ENCODE measurements at places on chromosomes 12 and 14.

- DNase-seq: no peak
Observed at GRCh38 chr12:100565987-100566545, 7.4 kb upstream of the GAS2L3 start.

- no peak for DNase-seq
Observed at GRCh38 chr12:25207411-25207810, 12.4 kb downstream of the ETFRF1 start.

DNA sequence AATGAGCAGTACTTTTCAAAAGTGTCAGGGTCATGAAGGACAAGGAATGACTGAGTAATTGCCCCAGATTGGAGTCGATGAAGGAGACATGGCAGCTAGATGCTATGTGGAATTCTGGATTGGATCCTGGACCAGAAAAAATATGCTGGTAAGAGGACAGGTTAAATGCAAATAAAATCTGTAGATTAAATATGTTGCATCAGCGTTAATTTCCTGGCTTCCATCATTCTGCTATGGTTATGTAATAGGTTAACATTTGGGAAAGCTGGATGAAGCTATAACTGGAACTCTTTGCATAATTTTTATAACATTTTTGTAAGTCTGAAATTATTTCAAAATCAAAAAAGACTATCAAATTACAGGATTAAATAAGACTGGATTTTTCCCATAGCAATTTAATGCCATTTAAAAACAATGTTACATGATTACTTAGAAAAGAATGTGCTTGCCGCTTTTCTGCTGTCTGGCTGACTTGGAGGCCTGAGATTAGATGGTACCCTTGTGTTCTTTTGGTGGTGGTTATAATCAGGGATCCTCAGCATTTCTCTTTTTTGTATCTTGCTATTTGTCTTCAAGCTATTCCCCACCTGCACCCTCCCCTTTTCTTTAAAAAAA, 65.1 kb downstream of the FBXW8 start:
- DNase-seq: no peak

DNA sequence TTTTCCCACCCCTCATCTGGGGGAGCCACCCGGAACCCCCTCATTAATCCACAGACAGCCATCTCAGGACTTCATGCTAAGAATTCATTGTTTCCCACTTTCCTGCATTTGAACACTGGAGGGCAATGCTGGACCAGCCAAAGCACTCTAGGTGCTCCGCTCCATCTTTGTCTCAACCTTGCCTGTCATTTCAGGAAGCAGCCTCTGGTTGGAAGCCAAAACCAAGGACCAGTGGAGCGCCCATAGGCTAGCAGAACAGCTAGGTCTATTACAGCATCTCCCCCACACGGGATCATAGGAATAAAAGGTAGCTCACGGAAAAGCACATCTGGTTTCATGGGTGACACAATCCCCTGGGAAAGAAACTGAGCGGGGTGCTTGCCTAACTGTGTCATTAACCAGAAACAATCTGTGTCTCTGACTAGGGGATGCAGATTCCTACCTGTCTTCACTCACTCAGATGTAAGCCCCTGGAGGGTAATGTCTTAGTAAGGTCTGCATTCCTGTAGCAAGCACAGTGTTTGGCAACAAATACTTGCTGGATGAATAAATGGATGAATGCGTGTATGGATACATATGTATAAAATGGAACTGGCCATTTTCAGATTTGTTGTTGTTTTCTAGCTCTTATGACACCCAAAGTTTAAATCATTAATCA, 197.0 kb downstream of the DAD1 start:
- DNase-seq: no peak

- no peak for DNase-seq
Observed at GRCh38 chr14:44589180-44589579, 82.1 kb upstream of the FSCB start.

DNA sequence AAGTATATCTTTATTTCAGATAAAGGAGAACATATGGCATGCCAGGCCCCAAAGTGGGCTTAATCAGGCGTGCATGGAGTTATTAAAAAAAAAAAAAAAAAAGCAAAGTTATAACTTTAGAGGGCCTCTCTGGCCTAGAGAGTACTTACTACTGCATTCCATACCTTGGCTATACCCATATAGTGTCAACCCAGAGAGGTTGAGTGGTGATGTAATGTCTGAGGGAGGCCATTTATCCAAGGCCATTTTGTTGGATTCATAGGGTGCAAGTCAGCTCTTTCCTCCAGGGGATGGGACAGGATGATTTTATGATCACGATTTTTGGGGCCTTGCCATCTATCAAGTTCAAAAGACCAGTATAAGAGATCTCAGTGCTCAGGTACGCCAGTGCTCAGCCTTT, 66.4 kb downstream of the DCAF5 start:
- no peak for DNase-seq

DNA sequence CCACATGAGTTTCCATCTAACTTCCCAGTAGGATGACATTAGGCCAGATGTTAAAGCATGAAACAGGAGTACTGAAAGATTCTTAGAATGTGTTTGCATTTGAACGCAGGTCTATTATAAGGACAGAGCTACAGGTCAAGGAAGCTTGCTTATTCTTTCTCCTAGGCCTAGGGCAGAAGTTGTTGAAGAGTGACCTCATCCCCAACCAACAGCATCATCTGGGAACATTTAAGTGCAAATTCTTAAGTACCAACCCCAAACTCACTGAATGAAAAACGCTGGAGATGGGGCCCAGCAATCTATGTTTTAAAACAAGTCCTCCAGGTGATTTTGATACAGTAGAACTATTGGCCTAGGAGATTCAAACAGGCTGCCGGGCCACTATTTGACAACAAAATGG, 52.4 kb downstream of the PAPLN start:
- no peak for DNase-seq

- DNase-seq: no peak
Observed at GRCh38 chr14:83994020-83994419, 1535.9 kb upstream of the FLRT2 start.

DNA sequence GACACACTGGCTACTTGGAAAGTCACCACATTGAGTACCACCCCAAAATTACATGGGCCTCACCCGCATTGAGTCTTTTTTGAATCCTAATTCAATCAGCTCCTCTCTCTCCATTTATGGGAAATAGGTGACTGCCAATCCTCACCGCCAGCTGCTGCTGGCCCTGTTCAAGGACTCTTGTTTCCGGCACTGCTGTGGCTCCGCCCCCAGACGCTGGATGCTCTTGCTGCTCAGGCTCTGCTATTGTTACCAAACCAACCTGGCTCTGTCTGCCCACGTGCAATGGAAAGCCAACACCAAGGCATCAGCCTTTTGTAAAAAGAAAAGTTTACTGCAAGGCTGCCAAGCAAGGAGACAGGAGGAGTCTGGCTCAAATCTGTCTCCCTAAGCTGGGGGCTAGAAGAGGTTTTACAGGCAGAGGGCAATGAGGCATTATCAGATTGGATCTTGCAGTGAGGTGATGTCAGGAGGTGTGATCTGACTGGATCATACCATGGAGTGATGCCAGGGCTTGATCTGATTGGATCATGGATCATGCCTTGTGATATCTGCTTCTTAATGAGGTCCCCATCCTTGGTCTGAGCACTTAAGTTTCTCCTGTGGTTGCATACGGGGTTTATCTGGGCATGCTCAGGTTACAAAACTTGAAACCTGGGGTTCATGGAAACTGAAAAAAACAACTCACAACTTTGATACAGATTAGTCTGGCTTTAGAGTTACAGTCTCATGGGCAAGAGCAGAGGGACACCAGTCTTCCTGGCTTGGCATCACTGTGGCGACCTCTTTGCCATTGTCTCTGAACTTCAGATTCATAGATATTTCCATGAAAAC, 117.1 kb upstream of the SLC35F4 start:
- no peak for DNase-seq

DNA sequence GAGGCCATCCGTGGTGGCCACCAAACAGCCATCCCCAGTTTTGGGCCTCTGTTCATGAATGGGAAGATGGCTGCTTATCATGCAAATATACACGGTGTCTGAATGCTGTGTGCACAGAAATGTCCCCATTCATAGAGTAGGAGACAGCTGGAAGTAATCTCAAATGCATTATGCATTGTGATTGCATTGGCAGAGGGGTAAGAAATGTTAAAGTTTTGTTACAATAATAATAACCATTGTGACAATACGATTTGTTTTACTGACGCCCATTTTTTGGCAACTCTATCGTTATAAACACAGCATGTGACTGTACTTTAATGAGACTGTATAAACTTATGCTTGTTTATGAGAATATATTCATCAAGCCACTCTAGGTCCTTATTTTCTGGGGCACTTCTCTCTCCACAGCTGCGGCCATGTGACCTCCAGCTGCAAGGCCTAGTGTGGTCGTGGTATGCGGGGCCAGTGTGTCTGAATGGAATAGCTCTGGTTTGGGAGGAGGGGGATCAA, 474.3 kb downstream of the VRK1 start:
- DNase-seq: no peak

DNA sequence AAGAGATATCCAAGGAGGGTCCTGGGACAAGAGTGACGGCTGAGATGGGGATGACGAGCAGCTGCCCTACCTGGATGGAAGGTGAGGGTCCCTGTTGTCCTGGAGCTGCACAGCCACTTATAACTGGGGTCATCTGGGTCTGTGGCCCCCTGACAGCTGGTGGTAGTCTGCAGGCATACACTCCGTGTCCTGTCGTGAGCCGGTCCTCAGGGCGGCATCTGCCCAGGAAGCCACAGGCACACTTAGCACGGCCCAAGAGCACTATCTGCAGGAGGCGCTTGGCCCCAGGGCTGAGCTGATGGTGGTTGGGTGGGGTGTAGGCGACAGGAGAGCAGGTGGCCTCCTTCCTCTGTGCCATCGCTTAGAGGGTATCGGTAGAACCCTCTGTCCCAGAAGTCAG, 248.1 kb downstream of the CACNA1C start:
- no peak for DNase-seq

DNA sequence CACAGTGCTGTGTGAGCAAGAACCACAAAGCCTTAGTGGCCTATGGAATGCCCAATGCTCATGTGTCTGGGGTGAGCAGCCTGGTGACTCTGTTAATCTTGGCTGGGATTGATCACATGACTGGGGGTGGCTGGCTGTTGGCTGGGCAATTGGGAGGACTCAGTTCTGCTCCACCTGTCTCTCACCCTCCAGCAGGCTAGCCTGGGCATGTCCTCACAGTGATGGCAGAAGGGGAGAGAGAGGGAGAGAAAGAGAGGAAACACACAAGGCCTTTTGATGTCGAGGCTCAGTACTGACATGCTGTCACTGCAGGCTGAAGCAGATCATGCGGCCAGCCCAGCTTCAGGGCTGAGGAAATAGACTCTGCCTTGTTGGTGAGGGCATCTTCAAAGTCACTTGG, 136.8 kb downstream of the TBX5 start:
- DNase-seq: no peak

DNA sequence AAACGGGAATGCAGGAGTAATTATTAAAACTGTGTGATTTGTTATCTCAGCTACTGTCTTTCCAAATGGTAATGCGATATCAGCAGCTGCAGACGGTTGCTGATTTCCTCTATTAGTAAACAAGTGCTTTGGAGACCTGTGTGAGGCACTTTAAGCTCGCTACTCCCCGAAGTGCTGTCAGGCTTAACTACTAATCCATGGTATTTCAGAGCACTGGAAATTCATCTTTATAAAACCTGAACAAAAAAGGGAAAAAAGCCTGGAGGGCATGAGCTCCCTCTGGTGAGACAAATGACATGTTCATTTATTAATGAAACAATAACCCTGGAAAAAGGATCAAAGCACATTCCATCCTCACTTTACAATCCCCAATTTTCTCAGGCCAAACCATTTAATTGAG, 143.6 kb upstream of the OTX2 start:
- DNase-seq: no peak

DNA sequence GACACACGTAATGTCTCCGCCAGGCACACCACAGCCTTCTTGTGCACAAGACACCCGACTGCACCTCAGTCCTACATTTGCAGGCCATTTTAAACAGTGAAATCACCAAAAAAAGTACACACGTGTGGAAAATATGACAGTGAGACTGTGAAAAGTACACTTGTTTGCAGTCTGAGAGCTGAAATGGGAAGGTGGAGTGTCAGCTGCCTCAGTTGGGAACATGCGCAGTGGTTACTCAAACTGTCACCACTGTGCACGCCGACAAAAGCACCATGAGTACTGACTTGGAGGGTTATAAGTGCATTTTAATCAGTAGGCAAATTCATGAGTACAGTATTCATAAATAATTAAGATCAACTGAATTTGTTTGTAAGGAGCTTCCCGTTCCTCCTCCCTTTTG, 15.8 kb downstream of the VPS33A start:
- DNase-seq: no peak

DNA sequence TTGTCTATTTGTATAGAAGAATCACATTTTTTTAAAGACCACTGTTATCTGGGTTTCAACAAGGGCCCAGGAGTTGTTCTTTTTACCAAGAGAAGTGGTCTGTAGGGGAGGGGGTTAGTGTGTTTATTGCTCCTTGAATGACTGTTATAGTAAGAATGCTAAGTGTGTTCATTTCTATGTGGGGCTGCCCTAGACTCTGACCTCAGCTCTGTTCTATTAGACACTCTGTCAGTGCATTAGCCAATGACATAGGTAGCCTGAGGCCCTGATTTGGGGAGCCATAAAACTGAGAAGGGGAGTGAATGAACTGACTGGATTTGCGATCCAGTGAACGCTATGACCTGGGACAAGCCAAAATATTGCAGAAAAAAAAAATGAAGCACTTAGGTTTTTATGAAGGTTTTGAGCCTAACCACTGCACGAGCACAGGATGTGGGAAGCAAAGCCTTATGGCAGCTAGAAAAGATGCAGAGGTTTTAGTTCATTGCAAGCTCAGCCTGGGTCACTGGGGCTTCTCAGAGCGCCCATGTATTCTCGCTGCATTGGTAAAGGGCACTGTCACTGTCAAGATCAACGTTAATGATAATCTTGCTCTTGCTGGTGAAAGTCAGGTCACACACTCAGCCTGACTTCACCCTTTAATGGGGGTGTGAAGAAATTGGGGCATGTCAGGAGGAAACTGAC, 63.8 kb downstream of the PRKCH start:
- no peak for DNase-seq

GRCh38 chr12:60494244-60494643, 898.4 kb downstream of the SLC16A7 start:
- no peak for DNase-seq

Data from Panc1 (cell line).